NCI-H1105 treated with DMSO at 0.1 percent for 48 hours (cell line): ENCODE measurements at places on chromosomes 16 and 17.

DNA sequence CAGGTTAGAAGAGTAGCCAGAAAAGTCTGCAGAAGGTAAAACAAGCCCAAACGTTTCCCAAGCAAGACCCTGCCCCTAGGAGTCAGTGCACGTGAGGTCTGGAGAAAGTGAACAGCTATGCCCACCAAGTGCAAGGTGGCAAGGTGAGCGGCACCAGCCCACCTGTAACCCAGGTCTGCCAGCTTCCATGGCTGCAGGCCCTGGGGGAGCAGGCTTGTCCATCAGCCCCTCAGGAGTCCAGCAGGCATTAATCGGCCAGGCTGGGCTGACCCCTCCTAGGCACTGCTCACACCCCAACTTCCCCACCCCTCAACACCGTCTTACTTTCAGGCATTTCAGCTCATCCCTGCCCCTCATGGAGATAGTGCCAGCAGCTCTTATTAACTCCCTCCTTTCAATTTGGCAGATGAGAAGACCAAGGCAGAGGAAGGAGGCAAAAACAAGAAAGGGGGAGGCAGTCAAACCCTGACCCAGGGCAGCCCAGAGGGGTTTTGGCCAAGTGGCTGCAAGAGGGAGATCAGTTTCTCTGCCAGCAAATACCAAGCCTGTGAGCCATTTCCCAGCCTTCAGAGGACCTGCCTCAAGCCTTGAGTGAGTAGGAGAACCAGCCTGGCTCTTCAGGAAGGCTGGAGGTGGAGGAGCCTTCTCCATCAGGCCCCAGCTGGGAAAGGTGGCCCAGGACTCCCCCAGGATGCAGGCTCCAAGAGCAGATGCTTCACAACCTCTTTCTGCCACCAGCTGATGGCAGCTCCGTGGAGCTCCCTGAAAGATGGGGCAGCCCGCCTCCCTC is 14.7 kb downstream of the BEAN1 start:
- no peak for DNase-seq

GRCh38 chr16:48556913-48557351 is 53.0 kb downstream of the N4BP1 start:
- no peak for DNase-seq

- no peak for DNase-seq
These were observed 2.0 kb upstream of the ALDH3A1 start for GRCh38 chr17:19750020-19750572.

GRCh38 chr17:35536664-35537171 is 760 bp downstream of the SLFN12L start:
- DNase-seq = no peak

GRCh38 chr16:86567701-86568581 is 1.3 kb downstream of the FOXC2 start:
- DNase-seq = no peak

GRCh38 chr16:68772030-68772681 is 35.1 kb downstream of the CDH1 start:
- no peak for DNase-seq

GRCh38 chr17:75335315-75335714 is 46.1 kb upstream of the SLC25A19 start:
- no peak for DNase-seq

- DNase-seq = no peak
These were observed 1525.3 kb downstream of the CDH8 start for GRCh38 chr16:60510941-60511340.

DNA sequence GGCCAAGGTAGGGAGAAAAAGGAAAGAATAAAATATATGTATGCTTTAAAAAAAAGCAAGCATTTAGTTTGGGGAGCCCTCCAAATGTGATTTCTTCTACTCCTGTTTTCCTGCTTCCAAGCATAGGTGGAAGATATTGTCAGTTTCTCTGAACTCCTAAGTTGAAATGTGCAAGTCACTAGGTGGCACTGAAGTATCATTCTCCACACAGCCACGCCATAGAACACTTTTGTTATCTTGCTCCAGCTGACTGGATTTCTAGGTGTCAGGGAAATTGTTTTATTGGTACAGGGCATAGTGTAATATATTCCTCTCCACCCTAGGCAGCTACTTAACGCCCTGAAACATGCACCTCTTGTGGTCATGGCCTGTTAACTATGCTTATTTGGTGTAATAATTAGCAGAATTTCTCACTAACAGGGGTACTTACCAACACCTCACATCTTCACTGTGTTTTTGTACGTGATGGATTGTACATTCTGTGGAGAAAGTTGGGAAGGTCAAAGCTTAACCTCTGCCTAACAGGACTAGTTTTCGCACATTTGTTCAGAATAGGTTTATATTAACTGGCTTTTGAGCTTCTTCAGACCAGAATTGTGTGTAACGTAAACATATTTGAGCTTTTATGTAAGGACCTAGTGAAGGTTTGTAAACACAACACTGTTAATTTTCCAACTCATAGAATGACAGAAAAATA is 69.3 kb downstream of the FTO start:
- peak; percentile 87 for DNase-seq

DNA sequence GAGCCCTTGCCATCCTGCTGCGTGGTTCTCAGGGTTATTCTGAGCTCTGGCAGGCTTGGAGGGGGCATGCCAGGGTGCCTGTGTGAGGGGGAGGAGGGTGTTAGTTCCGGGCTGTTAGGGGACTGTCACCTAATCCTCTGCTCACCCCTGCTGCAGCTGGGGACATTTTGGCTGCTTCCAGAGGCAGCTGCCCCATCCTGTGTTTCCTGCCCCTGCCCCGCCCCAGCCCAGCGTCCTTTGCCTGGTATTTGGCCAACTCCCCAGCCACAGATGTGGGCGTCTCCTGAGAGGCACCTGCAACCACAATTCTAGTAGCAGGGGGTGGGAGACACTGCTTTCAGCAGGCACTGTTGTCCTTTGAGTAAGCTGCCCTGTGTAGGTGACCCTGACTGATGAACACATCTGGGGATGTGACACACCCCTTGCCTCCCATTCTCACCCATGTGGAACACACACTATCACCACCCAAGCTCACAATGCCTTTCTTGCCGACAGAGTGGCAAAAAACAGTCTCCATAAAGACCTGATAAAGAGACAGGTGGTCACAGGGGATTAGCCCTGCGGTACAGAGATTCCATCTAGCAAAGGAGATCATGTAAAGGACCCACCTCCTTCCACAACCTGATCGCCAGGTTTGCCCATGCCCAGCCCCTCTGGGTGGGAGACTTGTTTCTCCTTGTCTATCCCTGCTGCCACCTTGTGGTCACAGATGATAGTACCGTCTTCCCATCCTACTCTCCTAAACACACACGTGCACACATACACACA is at the start of gene CHRNE:
CHRNE (minus strand) TSS at position 48 of the 768 bp plus-strand sequence; CDS start at position 13, 35 bp downstream.
- DNase-seq = peak; percentile 84

GRCh38 chr17:42333053-42333452 is 44.8 kb downstream of the STAT5A start:
- DNase-seq = no peak

- DNase-seq = no peak
These were observed 363 bp downstream of the KARS1 start for GRCh38 chr16:75647112-75647491.

DNA sequence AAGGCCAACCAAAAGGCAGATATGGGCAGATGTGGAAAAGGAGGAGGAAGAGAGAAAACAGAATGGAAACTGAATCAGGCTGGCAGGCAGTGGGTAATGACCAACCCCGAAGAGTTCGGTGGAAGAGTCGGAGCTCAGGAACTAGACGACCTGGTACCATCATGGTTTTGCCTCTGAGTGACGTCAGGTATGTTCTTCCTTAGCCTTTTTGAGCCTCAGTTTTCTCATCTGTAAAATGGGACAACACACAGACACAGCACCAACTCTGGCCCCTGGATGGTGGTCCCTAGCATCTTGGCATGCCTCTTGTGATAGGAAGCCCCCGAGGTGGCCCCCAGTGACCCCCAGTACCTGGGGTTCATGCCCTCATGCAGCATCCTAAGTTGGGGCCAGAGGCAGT is 37.2 kb upstream of the C16orf82 start:
- DNase-seq = no peak

- DNase-seq = no peak
These were observed 64.8 kb downstream of the PITPNC1 start for GRCh38 chr17:67441896-67442219.

DNA sequence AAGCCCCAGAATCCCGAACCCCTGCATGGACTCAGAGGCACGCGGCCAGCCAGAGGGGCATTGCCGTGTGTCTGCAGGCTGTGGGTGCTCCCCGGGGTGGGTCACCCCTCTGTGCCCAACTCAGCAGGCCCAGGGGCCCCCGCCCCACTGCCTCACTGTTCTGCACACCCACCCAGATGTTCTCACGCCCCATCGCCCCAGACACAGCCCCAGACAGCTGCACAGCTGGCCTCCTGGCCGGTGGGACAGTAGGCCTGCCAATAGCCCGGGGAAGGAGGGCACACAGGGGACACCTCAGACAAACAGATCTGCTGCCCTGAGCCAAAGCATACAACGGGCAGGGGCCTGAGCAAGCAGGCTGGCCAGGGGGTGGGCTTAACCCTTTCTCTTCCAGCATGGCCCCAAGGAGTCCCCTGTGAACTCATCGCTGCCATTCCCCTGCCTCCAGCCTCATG is 27.6 kb upstream of the NXPH3 start:
- no peak for DNase-seq

DNA sequence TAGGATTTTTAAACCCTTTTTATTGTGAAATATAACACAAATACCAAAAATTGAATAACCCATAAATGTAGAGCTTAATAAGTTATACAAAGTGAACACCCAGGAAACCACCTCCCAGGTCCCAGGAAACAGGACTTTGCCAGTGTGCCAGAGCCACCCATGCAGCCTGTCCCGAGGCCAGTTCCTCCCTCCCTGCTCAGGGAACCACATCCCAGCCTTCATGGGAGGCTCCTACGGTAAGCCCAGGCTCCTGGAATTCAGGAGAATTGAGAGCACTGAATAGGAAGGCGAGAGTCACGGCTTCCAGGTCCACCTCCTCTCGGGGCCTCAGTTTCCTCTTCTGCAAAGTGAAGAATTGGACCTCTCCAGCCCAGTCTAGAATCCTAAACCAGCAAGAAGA is 178.2 kb downstream of the TMEM132E start:
- DNase-seq = no peak

DNA sequence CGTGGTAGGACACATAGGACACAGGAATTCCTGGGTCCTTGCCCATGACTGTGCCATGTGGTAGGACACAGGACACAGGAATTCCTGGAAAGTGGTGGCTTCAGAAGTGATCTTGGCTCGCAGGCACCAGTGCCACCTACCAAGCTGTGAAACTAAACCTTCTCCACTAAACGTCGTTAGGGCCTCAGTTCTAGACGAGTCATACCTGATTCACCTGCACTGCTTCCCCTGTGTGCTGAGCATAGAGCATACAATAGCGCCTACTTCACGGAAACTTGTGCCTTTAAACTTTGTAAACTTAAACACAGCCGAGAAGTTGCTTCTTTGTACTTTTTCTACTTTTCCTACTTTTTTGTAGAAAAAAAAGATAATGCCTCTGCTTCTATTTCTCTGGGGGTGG is 4.8 kb downstream of the SOX8 start:
- DNase-seq = no peak

DNA sequence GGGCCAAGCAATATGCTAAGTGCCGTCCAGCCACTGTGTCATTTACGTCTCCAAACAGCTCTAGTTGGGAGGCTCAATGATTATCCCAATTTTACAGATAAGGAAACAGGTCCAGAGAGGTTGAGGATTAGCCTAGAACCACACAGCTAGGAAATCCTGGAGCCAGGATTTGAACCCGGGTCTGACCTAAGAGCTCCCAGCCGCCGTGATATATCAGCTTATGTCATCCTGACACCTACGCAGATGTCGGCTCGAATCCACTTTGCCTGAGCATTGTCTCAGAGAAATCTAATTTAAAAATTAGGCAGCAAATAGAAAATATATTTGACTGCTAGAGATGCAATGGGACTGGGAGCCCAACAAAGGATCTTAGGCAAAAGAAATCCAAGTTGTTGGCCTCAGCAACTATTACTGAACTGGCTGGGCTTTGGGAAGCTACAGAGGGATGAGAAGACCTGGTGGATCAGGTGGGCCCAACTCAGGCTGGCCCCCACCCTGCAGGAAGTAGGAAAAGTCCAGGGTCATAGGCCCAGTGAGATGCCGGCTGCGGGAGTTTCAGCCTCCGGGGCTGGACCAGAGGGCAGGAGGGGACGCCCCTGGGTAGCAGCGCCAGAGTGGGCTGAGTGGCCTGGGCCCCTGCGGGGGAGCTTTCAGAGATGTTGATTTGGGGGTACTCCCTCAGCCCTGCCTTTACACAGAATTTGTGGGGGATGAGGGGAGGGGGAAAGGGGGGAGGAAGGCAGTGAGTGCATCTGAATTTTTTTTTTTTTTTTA is 35.1 kb upstream of the IL21R start:
- no peak for DNase-seq

DNA sequence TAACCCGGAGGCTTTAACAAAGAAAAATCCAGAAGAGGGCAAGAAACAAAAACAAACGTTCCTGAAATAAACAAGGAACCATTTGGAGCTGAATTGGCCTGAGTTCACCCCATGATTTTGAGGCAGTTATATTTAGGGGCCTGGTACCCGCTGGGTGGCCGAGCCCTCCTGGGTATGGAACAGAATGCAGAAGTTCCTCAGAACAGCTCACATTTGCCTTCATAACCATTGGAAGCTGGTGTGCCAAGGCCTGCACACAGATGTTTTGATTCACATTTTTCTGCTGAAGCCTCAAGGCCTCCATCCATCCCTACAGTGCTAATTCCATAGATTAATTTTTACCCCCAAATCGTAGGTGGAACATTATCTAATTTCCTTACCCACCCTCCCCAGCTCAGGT is 3.3 kb upstream of the ZFHX3 start:
- no peak for DNase-seq

- DNase-seq = peak; percentile 40
These were observed 1.3 kb upstream of the HIC1 start for GRCh38 chr17:2053380-2054261.

- no peak for DNase-seq
These were observed 20.3 kb upstream of the GLIS2 start for GRCh38 chr16:4295581-4295980.

DNA sequence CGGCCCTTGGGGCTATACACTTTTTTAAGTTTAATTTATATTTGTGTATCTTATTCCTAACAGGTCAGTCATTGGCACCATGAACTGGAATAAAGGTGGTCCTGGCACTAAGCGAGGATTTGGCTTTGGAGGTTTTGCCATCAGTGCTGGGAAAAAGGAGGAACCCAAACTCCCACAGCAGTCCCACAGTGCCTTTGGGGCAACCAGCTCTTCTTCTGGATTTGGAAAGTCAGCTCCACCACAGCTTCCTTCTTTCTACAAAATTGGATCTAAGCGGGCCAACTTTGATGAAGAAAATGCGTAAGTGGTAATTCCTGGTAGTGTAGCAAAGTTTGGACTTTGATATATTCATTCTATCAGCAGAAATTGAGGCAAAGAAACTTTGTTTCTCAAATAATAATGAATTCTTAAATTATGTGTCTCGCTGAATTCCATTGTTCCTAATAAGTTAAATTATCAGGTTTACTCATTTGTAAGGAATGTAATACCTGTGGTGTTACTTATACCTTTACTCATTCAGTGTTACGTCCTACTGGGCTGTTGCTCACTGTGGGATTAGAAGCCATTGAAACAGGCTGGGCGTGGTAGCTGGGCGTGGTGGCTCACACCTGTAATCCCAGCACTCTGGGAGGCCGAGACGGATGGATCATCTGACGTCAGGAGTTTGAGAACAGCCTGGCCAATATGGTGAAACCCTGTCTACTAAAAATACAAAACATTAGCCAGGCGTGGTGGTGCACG is 13.2 kb downstream of the DDX42 start:
- no peak for DNase-seq

- DNase-seq = no peak
These were observed 2.4 kb downstream of the SLC52A1 start for GRCh38 chr17:5032865-5033264.
